ENCODE measurements at places on chromosomes 12 and 14.

GRCh38 chr12:84732828-84733340 is 179.7 kb downstream of the SLC6A15 start:
- no peak for DNase-seq

GRCh38 chr14:63076488-63076887 is 31.2 kb upstream of the KCNH5 start:
- DNase-seq = no peak

DNA sequence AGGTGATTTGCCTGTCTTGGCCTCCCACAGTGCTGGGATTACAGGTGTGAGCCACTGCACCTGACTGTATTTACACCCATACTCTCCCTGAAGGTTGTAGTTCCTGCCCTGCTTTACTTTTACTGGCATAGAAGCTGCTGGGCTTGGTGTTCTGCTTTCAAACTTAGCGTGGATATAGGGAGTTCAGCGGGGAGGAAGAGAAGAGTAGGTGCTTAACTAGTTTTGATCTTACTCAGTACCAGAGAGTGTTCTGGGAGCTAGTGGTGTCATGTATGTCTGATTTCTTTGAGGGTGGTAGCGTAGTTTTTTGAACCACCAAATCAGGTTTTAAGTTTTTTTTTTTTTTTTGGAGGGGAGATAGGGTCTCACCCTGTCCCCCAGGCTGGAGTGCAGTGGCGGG is 13.8 kb downstream of the RCOR1 start:
- DNase-seq = no peak

DNA sequence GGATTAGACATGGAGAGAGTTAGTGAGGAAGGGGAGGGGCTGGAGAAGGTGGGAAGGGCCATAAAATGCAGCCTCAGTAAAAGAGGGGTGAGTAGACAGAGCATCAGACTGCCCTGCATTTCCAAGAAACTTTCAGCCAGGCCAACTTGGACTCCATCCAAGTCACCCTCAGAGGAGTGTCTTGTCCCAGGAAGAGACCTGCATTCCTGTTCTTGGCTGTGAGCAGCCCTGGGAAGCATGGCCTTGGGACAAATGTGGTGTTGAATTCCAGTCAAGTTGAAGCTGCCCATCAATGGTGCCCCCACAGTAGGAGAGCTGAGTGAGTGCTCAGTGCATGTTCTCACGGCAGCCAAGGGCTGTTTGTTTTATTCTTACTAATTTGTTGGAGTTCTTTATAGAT is 35.0 kb upstream of the TUNAR start:
- DNase-seq = no peak

DNA sequence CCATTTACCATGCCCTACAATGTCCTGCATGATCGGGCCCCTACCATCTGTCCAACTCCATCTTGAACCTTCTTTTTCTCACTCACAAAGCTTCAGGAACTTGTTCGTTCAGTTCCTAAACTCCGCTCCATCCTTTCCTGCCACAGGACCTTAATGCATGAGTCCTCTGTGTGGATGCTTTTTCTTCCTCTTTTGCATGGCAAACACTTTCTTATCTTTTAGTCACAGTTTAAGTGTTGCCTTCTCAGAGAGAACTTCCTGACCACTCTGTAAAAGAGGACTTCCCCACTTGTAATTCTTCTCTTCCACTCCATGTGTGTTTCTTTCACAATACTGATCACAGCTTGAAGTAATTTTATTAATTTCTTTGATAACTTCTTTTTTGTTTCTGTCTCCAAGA is 54.4 kb upstream of the ETV6 start:
- no peak for DNase-seq

DNA sequence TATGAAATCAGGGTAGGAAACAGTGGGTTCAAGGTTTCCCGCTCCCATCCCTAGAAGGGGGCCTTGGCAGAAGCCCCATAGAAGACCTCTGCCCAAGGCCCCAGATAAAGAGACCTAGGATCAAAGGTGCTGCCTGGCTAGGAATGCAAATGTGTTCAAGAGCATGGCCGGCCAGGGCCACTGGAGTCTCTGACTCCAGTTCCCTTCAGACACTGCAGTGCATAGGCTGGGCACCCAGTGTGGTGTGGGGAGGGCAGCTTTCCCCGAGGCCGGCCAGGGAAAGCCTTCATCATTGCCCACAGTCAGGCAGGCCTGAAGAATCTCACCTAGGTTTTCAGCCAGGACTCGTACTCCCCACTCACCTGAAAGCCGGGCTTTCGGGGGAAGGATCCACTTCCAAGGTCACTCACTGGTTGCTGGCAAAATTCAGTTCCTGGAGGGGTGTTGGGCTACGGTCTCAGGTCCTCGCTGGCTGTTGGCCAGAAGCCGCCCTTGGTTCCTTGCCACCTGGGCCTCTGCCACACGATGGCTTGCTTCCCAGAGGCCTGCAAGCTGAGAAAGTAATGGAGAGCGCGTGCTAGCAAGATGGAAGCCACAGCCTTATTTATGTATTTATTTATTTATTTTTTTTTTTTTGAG is 9.7 kb upstream of the PEBP1 start:
- no peak for DNase-seq

- DNase-seq = no peak
Observed at GRCh38 chr14:24064091-24064795, 7.1 kb upstream of the CPNE6 start.

DNA sequence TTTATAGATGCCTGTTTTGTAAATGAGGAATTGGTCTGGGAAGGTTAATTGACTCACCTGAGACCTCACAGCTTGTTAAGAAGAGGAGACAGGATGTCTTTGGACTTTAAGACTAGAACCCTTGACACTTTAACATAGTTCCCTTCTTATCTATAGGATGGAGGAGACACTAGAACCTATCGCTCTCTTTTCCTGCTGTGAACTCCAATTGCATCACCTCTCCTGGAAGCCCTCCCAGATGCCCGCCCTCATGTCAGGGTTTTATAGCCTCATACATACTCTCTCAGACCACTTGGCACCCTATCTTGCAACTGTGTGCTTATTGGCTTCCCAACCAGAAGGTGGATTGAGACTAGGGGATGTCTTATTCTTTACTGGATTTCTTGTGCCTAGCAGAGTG is 2.5 kb upstream of the CTDSP2 start:
- DNase-seq = no peak

- DNase-seq = no peak
Observed at GRCh38 chr12:24424889-24425600, 475.6 kb upstream of the SOX5 start.

GRCh38 chr12:124321556-124322270 is 26.8 kb downstream of the RFLNA start:
- DNase-seq = no peak

GRCh38 chr14:81415781-81416180 is 15.7 kb upstream of the STON2 start:
- no peak for DNase-seq

DNA sequence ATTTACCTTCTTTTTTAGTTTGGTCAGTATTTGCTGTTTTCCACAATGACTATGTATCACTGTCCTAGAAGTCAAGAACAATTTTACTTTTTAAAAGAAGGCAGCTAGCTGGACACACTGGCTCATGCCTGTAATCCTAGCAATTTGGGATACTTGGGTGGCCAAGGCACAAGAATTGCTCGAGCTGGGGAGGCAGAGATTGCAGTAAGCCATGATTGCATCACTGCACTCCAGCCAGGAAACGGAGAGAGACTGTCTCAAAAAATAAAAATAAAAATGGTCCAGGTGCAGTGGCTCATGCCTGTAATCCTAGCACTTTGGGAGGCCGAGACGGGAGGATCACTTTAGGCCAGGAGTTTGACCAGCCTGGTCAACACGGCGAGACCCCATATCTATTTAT is 28.3 kb downstream of the MDM1 start:
- DNase-seq = no peak

DNA sequence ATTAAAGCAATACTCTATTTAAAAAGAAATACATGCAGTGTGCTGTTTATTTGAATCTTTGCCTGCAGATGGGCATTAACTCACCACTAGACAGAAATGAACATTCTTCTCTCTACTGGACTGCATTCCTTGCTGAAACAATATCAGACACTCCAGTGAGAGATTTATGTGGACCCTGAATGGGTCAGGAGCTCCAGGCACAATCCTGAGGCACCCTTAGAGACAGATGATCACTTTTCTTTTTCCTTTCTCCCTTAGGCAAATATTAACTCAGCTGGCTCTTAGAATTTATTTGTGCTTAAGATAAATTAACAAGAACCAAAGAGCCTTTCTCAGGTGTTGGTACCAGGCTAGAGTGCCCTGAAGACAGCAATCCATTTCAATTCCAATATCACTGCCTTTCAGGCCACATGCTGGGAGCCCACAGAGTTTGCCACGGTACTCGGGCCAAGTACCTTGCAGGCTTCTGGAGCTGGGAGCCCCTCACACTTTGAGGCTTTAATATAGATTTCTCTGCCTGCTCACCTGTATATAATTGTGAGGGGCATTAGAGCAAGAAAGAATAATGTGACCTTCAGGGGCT is 173.0 kb downstream of the EMP1 start:
- DNase-seq = no peak

DNA sequence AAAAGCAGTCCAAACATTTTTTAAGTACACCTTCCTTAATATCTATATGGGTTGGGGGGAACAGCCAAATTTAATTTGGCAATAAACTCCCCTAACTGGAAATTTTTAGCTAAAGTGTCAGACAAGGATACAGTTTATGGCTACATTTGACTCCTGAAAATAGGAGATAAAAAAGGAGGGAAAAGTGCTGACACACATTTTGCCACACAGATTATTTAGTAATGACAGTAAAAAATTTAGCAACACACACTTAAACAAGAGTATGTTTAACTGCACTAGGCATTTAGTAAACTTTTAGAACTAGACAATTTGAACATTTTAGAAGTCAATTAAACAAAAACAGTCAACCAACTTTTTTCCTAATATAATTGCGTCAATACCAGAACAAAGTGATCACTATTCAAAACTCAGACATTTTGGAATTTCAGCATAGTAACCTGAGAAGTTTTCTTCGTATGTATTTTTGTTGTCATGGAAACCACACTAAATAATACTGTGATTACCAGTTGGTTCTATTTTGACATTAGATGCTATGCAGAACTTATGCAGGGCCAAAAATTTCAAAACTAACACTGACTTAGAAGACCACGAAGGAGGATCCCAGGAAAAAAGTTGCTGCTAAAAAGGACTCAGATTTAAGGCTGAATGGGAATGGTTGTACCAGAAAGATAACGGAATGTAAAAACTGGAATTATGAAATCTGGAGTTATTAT is 13.4 kb downstream of the GMFB start:
- DNase-seq = no peak

- no peak for DNase-seq
Observed at GRCh38 chr14:101929096-101929495, 35.3 kb upstream of the DYNC1H1 start.

DNA sequence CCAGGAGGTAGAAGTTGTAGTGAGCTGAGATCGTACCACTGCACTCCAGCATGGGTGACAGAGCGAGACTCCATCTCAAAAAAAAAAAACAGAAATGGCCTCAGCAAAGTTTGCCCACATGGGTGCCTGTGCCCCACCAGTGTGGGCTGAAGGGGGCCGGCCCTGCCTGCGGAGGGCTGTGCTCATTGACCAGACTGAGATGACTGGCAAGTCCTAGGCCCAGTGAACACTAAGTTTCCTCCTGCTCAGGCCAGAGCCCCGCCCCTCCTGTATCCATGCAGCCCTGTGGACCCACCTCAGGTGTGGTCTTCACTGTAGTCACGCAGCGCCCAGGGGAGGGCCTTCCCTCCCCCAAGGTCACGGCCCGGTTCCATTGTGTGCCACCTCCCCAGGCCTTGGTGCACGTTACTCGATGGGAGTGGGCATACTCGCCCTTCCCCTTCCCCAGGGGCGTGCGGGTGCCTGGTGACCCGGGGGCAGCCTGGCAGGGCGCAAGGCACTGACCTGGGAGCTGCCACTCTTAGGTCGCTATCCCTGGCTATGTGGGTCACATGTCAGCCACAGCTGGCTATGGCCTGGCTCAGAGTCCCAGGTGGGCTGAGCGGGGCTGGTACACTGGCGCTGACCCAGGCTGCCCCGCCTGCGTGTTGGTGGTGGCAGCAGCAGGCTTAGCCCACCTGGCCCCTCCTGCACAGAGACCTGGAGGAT is 16.1 kb downstream of the INF2 start:
- no peak for DNase-seq

DNA sequence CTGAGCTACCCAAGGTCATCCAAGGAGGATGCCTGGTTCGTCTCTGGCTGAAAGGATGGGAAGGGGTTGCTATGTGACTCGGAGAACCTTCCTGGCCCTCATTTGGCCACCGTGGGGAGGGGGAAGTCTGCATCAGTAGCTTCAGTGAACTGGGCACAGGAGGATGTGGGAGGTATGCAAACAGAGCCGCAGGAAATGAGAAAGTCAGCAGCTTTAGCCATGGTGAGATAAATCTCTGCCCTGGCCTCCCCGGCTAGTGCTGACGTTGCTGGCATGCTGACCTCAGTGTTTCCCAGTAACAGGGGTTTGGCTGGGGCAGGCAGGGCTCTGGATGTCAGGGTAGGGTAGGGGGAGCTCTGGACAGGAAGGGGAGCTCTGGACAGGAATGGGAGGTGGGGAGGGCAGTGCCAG is 2.3 kb upstream of the CEBPE start:
- DNase-seq = no peak

GRCh38 chr12:124952295-124952694 is 36.6 kb downstream of the DHX37 start:
- no peak for DNase-seq

GRCh38 chr12:21428241-21428640 is 9.2 kb upstream of the PYROXD1 start:
- no peak for DNase-seq

- no peak for DNase-seq
Observed at GRCh38 chr12:8987163-8987562, 2.2 kb upstream of the KLRG1 start.

DNA sequence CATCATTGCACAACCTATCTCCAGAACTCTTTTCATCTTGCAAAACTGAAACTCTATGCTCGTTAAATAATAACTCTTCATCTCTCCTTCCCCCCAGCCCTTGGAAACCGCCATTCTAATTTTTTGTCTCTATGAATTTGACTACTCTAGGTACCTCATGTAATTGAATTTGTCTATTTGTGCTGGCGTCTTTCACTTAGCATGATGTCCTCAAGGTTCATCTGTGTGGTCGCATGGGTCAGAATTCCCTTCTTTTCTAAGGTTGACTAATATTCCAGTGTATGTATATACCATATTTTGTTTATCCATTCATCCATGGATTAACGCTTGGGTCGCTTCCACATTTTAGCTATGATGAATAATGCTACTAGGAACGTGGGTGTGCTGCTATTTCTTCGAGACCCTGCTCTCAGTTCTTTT is 80.1 kb downstream of the PLXNC1 start:
- no peak for DNase-seq

- no peak for DNase-seq
Observed at GRCh38 chr14:50772412-50772811, 58.5 kb downstream of the NIN start.

DNA sequence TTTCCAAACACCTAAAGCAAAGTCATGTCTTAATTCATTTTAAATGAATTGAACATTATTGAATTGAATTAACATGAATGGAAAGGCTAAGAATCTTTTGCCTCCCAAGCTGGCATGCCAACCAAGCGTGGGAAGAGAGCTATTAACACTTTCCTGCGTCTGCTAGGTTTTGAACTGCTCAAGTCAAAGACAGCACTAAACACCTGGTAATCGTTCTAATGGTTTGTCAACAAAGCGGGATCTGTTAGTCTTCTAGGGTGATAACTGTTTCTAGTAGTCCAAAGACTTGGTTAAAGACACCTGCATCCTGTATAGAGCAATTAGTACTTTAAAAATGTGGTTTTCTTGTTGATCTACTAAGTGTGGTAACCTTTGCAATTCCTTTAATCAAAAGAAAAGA is 164.2 kb upstream of the HMGA2 start:
- no peak for DNase-seq

GRCh38 chr12:109871668-109872314 is 8.6 kb downstream of the GLTP start:
- DNase-seq = no peak
